NCI-H510A (cell line): ENCODE measurements at places on chromosomes 2 and 18.

GRCh38 chr2:31203916-31204315, 13.4 kb downstream of the CAPN14 start:
- DNase-seq: no peak

GRCh38 chr2:21118302-21118920, 5.4 kb upstream of the TDRD15 start:
- DNase-seq: no peak

- DNase-seq: no peak
Observed at GRCh38 chr18:57910817-57911216, 107.7 kb upstream of the ATP8B1 start.

DNA sequence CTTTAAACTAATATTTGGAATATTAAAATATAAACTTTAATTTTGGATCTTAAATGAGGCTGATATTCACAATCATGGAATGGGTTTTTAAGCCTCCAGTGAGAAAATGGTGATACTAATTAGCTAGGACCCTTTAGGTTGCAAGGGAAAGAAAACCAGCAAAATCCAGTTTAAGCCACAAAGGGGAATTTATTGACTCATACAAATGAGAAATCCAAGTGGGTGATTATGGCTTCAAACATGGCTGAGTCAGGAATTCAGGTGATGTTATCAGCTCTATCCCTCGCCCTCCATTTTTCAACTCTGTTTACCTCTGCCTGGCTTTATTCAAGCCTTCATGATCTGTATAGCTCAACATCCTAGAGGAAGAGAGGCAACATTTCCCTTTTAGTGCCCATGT, 75.3 kb upstream of the DLX2 start:
- no peak for DNase-seq

- DNase-seq: no peak
Observed at GRCh38 chr2:68248806-68249205, 3.5 kb downstream of the PPP3R1 start.
